ENCODE measurements at places on chromosomes 4 and X.

DNA sequence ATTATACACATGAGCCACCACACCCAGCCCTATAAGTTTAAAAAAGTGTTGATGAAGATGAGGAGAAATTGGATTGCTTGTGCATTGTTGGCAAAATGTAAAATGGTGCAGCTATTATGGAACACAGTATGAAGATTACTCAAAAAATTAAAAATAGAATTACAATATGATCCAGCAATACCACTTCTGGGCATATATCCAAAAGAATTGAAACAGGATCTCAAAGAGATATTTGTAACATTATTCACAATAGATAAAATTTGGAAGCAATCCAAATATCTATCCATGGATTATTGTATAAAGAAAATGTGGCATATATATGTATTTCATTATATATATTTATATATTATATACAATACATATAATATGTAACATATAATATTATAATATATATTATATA, 515.6 kb upstream of the GNPDA2 start:
- DNase-seq = no peak

DNA sequence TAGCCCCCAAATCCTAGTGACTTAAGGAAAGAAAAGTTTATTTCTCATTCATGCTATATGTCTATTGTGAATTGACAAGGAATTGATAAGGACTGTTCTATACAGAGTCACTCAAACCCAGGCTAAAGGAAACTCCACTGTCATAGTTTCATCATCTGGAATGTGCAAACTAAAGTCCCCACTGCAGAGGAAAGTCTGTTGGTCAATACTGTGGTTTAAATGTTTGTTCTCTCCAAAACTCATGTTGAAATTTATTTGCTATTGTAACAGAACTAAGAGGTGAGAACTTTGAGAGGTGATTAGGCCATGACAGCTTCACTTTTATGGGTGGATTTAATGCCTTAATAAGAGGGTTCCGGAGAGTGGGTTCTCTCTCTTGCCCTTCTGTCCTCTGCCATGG, 149.6 kb downstream of the COX18 start:
- no peak for DNase-seq

DNA sequence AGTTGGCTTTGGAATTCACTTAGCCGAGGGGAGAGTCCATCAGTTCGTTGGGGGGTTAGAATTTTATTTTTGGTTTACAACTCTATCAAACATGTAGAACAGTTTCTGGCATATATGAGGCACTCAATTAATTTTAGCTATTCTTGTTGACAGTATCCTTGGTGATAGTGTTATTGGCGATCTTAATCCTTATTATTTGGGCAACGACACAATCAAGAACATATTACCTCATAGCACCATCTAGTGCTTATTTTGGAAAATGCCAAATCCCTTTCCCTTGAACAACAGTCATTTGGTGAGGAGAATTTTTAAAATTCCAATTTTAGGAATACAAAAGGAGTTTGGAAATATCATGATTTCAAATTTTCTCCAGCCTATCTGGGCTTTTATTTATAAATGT, 17.9 kb upstream of the PGRMC1 start:
- DNase-seq = no peak

DNA sequence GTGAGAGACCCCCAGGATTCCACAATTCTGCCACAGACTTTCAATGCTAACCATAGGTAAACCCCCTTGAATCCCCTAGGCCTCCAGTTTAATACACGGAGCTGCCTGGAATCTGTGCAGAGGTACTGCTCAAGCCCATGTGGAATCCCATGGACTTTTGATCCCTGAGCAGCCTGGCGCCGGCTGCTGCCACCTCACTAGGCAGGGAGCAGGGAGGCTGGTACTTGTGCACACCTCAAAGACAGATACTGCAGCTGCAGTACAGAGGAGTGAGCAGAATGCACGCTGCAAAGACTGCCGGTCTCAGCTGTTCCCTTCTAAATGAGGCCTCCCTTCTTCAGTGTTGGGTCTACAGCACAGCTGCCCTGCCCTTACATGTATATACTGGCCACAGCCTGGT, 79.4 kb downstream of the RPS6KA6 start:
- DNase-seq = no peak

GRCh38 chr4:106034751-106035150, 139.5 kb downstream of the NPNT start:
- DNase-seq = no peak

DNA sequence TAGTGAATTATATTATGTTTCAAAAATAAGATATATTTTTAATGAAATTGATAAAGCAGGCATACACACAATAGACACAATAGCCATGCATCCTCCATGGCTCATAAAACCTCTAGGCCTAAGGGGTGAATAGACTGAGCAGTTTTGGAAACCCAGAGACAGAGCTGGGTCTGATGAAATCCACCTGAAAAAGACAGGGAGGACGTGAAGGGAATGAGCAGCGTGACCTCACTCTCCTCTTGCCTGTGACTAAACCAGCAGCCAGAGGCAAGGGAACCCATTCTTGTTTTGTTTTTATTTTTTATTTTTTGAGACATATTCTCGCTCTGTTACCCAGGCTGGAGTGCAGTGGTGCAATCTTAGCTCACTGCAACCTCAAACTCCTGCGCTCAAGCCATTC, 424.4 kb upstream of the FAM241A start:
- DNase-seq = no peak

GRCh38 chr4:186606591-186606992, 51.2 kb upstream of the MTNR1A start:
- DNase-seq = no peak

DNA sequence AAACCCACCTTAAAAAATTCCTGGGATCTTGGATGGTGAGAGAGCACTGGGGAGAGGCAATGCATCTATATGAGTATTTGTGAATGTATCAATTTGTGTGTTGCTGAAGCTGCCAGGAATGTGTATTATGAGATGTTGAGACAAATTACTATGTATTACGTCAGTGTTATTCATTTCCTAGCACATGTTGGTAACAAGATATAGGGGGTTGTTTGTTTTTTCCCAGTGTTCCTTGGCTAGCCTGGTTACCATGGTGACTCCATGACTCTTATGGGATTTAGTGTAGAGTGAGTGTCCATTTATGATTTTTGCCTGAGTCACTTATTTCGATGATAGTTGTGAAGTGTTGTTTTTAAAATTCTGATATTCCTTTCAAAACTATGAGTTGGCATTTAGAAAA, 65.6 kb downstream of the RAB40A start:
- no peak for DNase-seq

DNA sequence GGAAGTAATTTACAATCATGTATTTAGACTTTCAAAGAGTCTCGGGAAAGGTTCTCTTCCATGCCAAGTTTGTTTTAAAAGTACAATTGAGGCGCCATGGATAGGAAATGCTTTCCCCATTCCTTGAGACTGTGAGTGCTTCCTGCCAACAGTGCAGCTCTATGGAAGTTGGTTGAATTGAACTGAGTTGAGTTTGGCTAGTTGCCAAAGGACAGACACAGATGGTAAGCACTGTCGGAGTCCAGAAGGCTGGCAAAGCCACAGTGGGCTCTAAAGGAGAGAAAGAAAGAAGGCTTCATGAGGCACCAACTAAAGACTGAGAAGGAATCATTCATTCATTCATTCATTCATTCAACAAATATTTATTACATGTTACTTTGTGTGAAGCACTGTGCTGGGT, 4.3 kb upstream of the KCNE5 start:
- no peak for DNase-seq

DNA sequence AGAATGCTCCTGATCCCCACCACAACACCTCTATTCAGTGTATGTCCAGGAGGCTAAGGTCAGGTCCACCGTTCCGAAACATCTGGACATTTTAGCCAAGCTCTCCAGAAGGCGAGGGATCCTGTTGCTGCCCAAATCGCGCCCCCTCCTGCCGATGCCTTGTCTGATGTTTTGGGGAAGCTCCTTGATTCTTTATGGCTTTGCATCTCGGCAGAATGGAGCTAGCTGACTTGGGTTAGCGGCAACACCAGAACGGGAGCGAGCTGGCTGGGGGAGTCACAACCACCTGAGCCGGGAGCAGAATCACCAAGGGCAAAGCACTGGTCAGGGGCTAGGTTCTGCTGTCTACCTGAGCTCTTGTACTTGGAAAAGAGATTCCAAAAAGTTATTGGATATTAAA, 6.6 kb upstream of the POU3F4 start:
- DNase-seq = no peak

- no peak for DNase-seq
Measured at GRCh38 chr4:132065940-132066495, 1083.1 kb upstream of the PCDH10 start.

GRCh38 chr4:24252121-24252520, 332.2 kb downstream of the DHX15 start:
- DNase-seq = no peak

- no peak for DNase-seq
Measured at GRCh38 chr4:159232465-159233106, 129.7 kb downstream of the RAPGEF2 start.

GRCh38 chrX:134883137-134883700, 107.6 kb upstream of the SMIM10 start:
- DNase-seq = no peak

DNA sequence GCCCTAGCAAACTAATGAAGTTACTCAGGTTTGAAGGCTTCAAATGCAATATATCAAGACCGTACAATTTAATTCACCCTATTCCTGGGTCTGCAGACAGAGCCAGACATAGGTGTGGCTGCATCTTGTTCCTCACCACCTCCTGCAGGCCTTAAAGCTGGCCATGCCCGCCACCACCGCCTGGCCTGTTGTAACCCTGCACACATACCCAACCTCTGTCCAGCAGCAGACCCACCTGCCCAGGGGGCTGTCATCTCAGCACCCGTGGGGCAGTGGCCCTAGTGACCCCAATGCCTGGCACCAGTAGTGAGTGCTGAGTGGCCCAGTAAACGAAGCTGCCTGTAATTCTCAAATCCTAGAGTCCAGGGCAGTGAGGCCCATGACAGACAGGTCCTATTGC, 40.7 kb downstream of the ZBTB49 start:
- no peak for DNase-seq

- peak; percentile 5 for DNase-seq
Measured at GRCh38 chr4:142648378-142648777, 197.7 kb downstream of the INPP4B start.

DNA sequence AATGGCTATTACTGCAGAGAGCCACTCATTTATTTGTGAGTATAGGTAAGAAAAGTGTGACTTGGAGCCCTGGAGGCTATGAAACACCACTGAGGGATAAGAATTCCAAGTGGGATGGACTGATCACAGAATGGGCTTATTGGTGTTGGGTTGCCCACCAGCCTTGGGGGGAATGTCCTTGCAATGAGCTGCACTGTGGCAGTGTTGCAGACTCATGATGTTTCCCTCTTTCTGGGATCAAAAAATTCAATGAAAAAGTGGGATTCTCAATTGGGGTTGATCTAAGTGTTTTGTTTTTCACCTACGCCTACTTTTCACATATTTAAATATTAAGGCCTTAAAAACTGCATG, 1024.5 kb upstream of the PCDH10 start:
- DNase-seq = no peak

DNA sequence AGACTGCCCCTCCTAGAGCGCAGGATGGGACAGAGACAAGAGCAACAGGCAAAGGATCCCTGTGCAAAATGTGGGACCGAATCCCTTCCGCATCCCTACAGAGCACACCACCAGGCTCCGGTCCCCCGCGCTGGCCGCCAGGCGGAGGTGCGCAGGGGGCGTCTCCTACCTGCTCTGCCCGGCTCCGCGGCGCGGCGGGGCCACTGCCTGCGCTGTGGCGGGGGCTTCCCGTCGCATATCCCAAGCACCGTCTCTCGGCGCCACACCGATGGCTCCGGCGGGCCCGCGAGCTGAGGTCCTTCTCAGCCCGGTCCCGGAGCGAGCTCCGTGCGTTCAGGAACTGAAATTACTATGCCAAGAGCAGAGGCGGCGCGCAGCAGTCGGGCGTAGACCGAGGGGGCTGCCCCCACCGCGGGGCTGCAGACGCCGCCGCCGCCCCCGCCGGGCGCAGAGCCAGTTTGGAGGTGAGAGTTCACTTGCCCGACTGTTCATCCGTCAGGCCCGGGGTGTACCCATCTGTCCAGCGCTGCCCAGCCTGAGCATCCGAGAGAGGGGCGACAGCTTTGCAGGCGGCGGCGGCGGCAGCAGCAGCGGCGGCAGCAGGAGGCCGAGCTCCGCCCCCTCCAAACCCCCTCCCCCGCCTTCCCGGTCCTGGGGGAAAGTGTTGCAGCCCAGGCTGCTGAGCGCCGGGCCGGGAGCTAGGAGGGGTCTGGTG, at the start of gene GPRIN3:
TSS of gene GPRIN3 (minus strand) at position 355 of the 715 bp plus-strand sequence. CDS start 57,690 bp downstream, outside the sequence.
- DNase-seq = peak; percentile 48

- DNase-seq = peak; percentile 45
Measured at GRCh38 chr4:156374069-156374468, 420.4 kb upstream of the CTSO start.

- no peak for DNase-seq
Measured at GRCh38 chr4:65893271-65893670, 223.0 kb upstream of the EPHA5 start.

DNA sequence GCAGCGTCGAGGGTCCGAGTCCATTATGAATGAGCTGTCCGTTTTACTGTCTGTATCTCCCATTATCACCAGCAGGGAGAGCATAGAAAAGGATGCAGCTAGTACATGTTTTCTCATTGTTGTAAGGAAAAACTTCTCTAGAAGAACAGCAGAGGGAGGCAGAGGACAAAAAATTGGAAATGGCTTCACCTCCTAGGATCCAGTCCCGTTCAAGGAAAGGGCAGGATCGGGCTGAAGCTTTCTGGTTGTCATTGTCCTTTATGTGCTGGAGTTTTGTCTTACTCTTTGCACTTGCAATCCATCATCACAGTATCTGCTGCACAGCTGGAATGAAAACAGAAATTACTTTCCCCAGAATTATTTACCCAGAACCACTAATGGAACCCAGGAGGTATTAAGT, 14.7 kb downstream of the NDP start:
- peak; percentile 81 for DNase-seq

GRCh38 chr4:52259978-52260377, 208.9 kb downstream of the SPATA18 start:
- DNase-seq = no peak

DNA sequence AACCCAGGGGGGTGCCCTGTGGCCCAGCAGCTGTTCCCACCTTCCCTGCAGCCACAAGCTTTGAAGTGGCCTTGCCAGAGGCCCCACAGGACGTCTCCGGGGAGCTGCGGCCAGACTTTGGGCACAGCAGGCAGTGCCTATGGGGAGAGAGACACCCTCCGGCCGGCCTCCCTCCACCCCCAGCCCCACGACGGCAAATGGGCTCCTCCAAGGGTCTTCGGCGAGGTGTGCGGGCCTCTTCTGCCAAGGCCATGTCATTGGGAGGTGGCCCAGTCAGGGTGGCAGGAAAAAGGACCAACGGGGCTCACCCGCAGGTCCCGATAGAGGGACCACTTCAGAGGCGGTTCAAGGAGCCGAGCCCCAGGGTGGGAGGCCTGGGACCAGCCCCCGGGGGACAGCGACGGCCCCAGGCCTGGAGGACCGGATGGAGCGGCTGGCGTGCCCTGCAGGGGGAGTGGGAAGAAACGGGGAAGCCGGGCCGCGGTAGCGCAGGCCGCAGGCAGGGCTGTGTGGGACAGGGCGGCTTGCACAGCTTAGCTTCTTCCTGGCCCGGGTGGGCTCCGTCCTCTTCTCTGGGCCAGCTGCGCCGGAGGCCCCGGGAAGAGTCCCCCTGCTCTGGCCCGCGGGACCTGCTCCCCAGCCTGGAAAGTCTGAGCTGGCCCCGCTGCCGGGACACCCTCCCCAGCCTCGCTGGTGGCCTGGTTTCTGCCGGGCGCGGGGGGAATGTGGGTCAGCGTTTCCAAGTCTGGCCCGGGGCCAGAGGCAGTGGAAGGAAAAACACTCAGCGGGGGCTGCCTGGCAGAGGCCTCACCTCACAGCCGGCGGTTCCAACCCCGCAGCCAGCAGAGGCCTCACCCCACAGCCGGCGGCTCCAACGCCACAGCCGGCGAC, 21.9 kb upstream of the SPON2 start:
- DNase-seq = no peak
